ENCODE measurements at places on chromosomes 7 and 10.

DNA sequence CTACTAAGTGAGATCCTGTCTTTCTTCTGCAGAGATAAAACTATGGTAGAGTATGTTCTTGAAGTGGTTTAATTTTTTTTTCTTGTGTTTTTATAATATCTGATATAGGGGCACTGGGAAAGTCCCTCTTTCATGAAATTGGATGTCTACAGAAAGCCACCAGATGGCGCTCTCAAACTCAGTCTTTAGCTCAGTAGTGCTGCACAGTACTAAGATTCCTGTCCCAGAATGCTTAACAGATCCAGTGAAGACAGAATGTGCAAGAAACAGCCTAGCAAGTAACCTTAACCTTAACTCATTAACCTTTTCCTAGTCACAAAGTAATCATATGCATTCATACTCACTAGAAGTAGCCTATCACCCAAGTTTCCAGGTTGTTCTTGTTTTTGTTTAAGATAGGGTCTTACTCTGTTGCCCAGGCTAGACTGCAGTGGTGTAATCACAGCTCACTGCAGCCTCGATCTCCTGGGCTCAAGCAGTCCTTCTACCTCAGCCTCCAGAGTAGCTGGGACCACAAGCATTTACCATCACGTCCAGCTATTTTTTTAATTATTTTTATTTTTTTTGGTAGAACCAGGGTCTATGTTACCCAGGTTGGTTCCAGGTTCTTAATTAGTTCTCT is 56.7 kb downstream of the IDE start:
- peak; percentile 15 for DNase-seq

- no peak for DNase-seq
Measured at GRCh38 chr7:40584667-40585433, 450.0 kb downstream of the SUGCT start.

GRCh38 chr7:101402081-101402779 is 39.6 kb downstream of the COL26A1 start:
- no peak for DNase-seq

DNA sequence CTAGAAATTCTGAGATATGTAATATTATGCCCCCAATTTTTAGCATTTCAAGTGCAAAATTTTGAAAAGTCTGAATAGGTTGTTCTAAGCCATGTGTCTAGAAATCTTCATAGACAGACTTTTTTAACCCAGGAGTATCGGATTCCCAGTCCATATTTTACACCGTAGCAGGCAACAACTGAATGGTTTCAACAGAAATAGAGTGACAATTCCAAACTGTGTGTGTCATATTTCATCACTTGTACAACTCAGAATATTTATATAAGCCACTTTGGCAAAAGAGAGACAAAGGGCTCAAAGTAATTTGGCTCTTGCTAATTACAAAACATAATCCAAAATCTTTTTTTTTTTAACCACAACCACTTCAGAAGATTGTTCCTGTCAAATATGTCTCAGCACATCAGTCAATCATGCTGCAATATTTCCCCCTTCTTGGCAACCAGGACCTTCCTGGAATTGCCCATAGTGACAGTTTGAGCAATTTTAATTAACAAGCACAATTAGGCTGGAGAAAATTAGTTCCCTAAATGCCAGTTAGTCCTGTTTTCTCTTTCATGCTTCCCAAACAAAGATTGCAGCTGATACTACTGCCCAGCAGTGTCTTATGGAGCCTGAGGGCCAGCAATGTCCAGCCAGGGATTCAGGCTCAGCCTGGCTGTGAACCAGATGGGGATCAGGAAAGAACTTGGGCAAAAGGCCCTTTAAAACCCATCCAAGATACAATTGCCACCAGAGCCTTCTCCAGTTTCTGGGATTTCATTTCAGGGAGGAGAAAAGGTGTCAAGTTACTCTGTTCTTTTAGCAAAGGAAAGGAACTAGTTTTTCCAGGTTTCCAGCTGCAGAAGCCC is 533.3 kb upstream of the GHITM start:
- no peak for DNase-seq

- DNase-seq = no peak
Measured at GRCh38 chr10:308101-308500, 172.8 kb downstream of the ZMYND11 start.

GRCh38 chr10:43861966-43862751 is 213.5 kb upstream of the ZNF32 start:
- DNase-seq = no peak

GRCh38 chr7:140390466-140391190 is 7.7 kb downstream of the SLC37A3 start:
- no peak for DNase-seq

GRCh38 chr7:28539289-28539981 is 127.1 kb downstream of the CREB5 start:
- DNase-seq = peak; percentile 13

GRCh38 chr10:49119746-49120145 is 4.4 kb upstream of the VSTM4 start:
- DNase-seq = no peak

GRCh38 chr10:112739592-112740353 is 210.3 kb upstream of the TCF7L2 start:
- no peak for DNase-seq

- no peak for DNase-seq
Measured at GRCh38 chr7:159141167-159141566, 3.5 kb downstream of the VIPR2 start.

- no peak for DNase-seq
Measured at GRCh38 chr10:129972145-129972965, 8.3 kb upstream of the EBF3 start.
